ENCODE measurements at places on chromosomes 12 and 14. TPM values are rescaled to one million over a fixed set of nuclear protein-coding genes. Genes with fewer than 3 reads are reported as not detected.

The KRT8 gene
- 3.7 TPM for total RNA-seq

The ACOT6 gene
- total RNA-seq, result not detected

The LRP1-AS gene
- not detected for total RNA-seq

The LRRC10 gene
- not detected for total RNA-seq

The GUCY2C gene
- not detected for total RNA-seq

The LYSET gene
- total RNA-seq, result 12.2 TPM

The OTX2 gene
- total RNA-seq, result not detected
